ENCODE measurements at places on chromosomes 1 and 21.

DNA sequence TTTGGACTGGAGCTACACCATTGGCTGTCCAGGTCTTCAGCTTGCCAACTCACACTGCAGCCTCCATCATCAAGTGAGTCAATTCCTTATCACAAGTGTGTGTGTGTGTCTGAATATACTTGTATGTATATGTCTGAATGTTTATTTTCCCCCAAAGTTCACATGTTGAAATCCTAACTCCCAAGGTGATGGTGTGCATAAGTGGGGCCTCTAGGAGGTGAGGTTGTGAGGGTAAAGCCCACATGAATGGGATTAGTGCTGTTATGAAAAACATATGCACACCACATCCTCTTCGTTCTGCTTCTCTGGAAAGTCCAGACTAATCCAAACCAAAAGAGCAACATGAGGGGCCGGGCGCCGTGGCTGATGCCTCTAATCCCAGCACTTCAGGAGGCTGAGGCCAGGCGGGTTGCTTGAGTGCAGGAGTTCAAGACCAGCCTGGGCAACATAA is 48.7 kb upstream of the LBR start:
- no peak for DNase-seq

- DNase-seq, result no peak
These were observed 111.5 kb upstream of the MAGI3 start for GRCh38 chr1:113278777-113279176.

DNA sequence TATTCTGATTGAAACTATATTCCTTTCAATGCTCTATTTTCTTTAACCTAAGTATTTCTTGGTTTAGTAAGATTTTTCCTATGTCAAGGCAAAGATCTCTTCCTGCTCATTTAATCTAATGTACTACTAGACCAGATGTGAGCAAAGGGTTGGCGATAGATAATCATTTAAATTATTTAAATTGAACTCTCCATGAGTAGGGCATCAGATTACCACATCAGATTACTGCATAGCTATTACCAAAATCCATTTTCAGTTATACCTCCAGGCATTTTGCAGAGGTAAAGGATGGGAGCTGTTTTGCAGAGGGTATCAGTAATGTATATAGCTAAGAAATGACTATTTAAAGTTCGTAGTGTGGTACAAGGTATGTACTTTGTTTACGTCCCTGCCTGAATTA is 607.9 kb downstream of the PTPRC start:
- no peak for DNase-seq

DNA sequence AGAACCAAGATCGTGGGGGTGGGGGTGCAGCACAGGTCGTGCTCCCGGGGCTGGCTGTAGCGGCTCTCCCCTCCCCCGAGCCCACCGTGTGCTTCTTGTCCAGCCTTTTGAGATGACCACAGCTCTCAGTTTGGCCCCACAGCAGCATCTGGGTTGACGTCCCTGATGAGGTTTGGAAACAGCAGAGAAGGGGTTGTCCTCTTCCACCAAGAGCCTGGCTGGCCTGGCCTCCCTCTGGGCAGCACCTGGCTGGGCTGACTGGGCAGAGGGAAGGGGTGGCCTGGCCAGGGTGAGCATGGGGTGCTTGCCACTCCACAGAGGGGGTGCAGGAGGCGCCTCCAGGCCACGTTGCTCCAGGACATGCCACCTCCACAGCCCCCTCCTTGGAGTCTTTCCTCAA is 61.5 kb downstream of the SKI start:
- no peak for DNase-seq

- no peak for DNase-seq
These were observed 1.5 kb downstream of the TNFRSF25 start for GRCh38 chr1:6464514-6464836.

- no peak for DNase-seq
These were observed 30.0 kb downstream of the TMPRSS15 start for GRCh38 chr21:18373606-18374005.

DNA sequence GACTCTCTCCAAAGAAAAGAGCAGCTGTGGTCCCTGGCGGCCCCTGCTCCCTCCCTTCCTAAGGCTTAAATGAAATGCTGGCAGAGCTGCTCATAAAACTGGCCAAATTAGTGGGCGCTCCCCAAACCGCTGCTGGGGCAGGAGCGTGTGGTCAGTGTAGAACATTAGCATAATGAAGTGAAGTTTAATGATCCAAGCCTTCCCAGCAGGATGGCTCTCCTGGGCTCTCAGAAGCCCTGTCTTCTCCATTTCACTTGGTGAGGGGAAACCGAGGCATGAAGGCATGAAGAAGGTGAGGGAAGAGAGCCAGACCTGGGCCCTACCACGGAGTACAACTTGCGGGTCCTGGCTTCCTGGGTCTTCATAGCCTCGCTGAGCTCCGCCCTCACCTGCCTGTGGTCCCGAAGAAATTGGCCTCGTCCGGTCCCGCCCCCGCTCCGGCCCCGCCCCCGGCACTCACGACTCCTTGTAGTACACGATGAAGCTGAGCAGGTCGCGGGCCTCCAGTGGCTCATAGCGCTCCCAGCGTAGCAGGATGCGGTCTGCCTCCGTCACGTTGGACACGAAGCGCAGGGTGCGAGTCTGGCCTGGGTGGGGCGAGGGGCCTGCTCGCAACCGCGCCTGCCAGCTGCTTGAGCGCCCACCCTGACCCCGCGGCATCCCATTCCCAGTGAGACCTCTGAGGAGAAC is 10.3 kb downstream of the INSRR start:
- no peak for DNase-seq

DNA sequence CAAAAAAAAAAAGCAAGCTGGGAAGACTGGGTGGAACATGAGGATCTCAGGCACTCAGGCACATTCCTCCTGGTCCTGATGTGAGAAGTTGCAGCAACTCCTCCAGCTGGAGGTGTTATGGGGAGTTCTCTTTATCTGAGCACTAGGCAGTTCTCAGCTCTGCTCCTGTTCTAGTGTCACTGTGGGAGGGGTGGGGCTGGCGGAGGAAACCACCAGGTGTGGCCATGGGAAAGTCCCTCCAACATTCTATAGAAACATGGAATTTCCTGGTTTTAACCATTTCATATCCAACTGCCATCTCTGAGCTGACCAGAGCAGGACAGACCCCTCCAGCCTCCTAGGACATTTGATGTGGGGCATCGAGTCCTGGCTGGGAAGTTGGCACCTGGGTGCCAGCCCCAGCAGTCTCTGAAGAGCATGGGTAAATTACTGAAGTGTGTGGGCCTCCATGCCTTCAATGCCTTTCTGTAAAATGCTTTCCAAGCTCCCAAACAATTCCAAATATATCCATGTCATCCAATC is 804 bp upstream of the IKBKE start:
- DNase-seq, result no peak

- DNase-seq, result no peak
These were observed 21.6 kb downstream of the IRF2BP2 start for GRCh38 chr1:234588386-234588785.

DNA sequence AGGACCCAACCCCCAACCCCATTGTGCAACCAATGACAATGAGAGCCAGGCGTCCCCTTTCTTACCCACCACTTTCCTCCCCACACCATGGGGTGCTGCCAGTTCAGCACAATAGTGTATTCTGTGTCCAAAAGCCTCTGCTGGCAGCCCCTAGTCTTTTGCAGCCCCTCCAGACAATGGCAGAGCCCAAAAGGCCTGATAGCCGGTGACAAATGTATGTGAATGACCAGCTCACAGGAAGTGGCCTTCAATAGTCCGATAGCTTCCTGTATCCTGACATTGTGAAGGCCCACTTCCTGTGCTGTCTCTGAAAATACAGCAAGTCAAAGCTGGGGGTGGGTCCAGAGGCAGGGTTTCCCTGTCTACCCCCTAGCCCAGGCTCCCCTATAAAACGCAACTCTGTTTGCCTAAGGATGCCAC is 16.6 kb downstream of the SMIM12 start:
- no peak for DNase-seq
